Endodermal cell (in vitro differentiated cells): ENCODE measurements at places on chromosomes 7 and 10.

GRCh38 chr7:31492086-31492485, 21.8 kb upstream of the ITPRID1 start:
- DNase-seq, result no peak

DNA sequence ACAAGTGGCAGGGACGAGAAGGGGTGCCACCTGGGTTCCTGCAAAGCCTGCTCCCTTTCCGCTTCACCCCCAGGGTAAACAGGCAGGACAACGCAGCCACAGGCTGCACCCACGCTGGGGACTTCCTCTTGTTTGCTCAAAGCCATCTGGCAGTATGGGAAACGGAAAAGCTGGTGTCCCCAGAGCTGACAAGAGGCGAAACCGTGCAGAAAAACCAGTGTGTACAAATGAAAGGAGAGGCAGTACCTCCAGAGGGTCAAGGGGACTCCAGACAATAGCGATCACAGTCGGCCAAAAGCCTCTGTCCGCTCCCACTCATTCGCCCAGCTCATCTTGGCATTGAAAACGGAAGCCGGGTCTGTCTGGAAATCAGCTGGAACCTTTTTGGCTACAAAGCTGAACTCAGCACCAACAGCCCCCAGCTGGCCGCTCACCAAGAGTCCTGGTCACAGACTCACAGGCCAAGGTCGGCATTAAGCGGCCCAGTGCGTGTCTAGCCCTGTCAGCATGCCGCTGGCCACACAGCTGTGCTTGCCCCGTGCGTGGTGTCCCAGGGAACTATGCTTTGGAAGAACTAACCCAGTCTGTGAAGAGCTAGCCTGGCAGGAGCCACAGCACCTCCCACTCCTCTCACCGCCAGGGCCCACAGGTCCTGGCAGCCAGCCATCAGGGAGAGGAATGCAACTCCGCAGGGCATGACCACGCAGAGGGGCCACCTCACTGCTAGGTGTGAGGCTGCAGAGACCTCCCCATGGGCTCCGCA, 10.4 kb downstream of the TNS3 start:
- peak; percentile 55 for DNase-seq

DNA sequence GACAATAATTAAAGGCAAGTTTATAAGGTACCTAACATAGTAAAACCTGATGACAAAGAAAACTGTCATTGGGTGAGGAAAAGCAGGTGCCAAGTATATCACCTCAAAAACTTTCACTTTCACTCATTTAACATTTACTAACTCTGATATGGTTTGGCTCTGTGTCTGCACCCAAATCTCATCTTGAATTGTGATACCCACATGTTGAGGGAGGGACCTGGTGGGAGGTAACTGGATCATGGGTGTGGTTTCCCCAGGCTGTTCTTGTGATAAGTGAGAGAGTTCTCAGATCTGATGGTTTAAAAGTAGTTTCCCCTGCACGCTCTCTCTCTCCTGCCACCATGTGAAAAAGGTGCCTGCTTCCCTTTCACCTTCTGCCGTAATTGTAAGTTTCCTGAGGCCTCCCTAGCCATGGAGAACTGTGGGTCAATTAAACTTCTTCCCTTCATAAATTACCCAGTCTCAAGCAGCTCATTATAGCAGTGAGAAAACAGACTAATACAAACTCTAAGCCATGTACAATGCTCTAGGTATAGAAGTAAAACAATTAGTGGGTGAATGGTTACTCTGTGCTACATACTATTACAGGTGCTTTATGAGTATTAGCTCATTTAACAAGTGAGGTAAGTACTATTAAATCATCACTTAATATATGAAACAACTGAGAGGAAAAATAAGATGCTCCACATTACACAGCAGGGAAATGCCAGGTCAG, 199.0 kb downstream of the CHCHD3 start:
- DNase-seq, result no peak

DNA sequence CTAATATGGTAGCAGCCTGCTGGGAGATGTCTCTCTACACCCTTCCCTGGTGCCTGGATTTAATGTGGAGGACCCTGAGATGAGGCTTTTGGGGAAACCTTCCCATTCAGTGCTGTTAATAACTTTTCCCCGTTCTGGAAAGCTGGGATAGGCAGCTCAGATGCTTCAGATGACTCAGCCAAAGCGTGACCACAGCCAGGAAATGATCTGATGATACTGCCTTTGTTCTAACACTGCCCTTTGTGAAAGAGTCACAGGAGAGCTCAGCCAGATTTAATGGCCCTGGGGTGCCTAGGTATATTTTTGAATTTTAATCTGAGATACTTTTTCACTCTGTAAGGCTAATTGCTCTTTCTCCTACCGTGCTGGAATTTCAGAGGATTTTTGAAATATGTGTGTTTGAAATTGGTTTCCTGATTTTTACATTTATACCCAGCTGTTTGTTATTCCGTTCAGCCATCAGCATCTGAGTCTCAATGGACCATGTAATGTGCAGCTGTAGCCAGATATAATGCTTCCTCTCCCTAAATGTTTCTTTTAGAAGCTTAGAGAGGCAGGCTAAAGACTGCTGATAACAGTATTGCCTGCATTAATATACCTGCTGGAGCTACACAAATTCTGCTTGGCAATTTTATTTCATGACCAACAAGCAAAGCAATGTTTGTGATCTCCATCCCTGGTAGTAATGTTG, 17.8 kb downstream of the CELF2 start:
- DNase-seq, result peak; percentile 76

GRCh38 chr7:133191787-133192186, 61.1 kb upstream of the EXOC4 start:
- no peak for DNase-seq

GRCh38 chr7:123204206-123204835, 4.6 kb upstream of the SLC13A1 start:
- DNase-seq, result no peak

DNA sequence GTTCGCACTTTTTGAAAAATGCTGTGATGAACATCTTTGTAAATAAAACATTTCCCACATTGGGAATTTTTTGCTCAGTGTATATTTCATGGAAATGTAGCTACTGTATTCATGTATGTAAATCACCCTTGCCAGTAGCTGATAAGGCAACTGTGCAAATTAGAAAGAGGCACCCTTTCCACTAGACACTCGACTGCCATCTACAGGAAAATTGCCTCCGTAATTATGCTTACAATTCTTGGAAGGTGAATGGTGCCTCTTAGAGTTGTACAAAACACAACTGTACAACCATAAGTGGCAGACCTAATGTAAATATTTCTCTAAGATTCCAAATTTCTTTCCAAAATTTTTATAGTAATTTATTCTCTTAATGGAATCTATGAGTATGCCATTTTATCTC, 491.7 kb downstream of the CCSER2 start:
- no peak for DNase-seq

- DNase-seq, result no peak
Observed at GRCh38 chr7:97026715-97027426, 2.2 kb upstream of the DLX5 start.

DNA sequence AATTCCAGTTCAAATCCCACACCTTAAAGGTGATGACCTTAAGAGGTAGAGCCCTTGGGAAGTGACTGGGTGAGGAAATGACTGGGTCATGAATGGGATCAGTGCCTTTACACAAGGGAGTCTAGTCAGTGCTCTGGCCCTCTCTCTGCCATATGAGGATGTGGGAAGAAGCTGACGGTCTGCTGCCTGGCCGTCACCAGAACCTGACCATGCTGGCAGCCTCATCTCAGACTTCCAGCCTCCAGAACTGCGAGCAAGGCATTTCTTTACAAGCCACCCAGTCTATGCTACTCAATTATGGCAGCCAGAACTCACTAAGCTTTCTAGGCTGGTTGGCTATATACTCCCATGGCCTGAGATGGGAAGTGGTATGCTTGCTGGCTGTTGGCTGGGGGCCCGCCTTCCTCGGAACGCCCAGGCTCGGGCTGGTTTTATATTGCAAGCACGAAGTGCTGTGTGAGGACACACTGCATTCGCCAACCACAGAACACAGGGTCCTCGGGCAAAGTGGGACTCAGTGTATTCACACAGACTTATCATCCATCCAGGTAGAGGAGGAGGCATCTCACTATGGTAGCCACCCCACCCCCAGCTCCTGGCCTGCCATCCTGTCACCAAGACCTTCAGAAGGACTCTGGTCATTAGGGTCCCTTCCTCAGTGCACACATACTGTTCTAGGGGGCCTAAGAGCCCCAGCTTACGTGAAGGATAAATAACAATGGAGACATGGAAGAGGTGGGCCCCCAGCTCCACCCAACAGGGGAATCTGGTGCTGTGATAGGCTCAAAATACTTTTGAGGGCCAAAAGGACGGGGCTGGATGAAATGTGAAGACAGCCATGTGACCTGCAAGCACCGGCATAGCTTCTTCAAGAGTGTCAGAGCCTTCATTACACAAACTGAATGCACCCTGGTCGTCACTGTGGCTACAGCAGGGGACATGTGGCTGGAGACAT, 49.0 kb downstream of the ZRANB1 start:
- no peak for DNase-seq

DNA sequence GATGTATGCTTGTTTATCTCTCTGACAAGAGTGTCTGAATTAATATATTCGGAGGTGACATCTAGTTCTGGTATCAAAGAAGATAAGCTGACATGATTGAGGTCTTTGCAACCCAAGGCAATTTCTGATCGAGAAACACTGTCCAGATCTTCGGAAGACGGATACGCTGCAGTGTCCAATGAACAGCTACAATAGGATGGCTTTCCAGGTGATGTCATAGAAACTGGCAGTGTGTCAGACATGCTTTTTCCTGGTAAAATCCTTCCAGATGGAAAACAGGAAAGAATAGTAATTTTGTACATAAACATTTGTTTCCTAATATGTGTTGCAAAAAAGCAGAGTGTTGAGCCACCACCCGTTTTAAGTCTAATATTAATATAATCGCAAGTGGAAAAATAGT, 33.4 kb downstream of the VWDE start:
- DNase-seq, result no peak

DNA sequence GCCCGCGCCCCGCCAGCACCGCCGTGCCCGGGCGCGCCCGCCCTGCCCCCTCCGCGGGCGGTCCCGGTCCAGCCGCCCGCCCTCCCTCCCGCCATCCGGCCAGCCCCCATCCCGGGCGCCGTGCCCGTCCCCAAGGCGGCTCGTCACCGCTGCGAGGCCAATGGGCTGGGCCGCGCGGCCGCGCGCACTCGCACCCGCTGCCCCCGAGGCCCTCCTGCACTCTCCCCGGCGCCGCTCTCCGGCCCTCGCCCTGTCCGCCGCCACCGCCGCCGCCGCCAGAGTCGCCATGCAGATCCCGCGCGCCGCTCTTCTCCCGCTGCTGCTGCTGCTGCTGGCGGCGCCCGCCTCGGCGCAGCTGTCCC, at the start of gene HTRA1:
HTRA1 (plus strand) TSS at position 187 of the 362 bp plus-strand sequence; CDS start at position 287, 100 bp downstream.
- DNase-seq, result peak; percentile 87

DNA sequence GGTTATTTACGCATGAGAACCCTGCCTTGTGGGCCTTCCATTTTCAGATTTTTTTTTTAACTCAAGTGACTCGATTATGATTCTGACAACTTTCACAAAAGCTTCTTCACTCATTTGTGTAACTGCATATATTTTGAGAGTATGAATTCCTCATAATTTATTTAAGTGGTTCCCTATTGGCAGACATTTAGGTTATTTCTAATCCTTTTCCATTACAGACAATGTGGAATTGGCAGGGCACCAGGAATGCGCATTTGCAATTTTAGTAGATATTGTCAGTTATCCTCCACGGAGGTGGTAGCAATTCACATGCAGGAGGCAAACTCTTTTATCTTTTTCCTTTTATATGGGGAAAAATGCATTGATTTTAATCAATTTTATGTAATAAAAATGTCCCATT, 2.5 kb downstream of the TMEM176B start:
- DNase-seq, result no peak

DNA sequence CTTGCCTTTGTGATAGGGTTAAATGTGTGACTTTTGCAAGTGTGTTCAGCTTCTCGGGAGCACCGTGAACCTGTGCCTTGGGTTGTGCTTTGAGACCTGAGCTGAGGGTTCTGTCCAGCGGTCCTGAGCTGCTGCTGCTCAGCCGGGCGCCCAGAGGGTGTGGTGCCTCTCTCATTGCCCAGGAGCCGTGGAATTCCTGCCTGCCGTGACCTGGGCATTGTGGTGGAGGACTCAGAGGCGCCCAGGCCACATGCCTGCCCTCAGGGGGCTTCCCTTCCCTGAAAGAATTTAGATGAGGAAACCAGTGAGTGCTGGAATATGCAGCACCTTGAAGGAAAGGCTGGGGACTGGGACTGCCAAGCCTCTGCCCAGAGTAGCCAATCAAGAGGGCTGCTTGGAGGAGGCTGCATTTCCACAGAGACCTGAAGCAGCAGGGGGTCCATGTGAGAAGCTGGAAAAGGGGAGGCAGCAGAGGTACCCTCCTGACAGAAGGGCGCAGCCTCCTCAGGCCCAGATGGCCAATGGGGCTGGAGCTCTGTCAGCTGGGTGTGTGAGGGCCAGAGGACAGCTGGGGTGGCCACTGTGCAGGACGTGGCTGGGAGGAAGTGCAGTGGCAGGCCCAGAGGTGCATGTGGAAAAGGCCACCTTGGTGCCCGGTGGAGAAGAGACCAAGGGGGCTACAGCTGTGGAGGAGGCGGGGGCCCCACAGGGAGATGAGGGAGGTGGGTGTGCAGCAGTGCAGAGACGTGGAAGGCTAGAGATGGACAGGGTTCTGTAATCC, 107.3 kb downstream of the NKX6-2 start:
- DNase-seq, result peak; percentile 21

DNA sequence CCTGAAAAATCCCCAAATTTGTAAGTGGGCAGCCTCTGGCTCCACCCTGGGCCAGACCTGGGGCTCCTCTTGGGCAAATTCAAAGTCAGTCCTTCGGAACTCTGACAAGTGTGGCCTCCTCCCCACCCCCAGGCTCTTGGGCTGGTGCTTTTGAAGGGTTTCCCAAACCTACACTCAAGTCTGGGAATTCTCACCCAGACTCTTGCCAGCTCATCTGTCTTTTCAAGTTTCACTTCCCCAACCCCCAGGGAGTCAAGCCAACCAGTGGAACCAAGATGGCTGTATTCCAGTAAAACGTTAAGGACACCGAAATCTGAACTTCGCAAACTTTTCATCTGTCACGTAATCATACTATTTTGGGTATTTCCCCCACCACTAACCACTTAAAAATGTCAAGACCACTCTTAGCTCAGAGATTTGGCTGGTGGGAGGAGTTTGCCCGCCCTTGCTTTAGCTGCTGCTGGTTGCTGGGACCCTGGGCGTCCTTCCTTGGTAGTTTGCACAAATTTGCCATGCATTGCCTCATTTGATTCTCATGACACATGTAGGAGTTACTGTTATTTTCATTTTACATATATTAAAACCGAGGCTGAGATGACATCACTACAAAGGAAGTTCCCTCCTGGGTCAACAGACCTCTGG, 1.7 kb upstream of the MYO1G start:
- peak; percentile 44 for DNase-seq

- DNase-seq, result peak; percentile 20
Observed at GRCh38 chr10:132056663-132057062, 9.1 kb upstream of the JAKMIP3 start.

DNA sequence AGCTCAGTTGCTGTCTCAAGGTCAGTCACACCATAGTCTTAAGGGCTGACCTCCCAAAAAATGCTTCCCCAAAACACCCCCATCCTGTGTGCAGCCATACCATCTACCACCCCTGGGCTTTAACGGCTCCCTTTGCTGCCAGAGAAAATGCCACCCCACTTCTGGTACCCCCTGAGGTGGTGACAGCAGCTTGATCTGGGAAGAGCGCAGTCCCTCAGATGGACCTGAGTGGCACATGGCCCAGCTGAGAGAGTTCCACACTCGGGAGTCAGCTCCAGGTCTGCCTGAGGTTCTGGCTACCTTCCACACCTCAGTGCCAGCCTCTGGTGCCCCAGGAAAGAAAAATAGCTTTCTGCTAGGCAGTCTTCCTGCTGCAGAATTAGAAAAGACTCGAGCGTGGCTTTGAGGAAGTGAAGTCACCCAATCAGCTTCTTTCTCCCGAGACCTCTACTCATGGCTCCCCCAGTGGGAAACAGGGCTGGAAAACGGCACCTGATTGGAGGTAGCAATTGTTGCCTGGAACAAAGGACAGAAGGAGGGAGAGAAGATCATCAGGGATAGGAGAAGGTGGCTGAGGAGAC, 151.7 kb downstream of the ARHGAP21 start:
- no peak for DNase-seq
